ENCODE measurements at places on chromosomes 5 and 9.
A peak's percentile ranks its signal among the peaks of the same experiment; 100 is the strongest.

DNA sequence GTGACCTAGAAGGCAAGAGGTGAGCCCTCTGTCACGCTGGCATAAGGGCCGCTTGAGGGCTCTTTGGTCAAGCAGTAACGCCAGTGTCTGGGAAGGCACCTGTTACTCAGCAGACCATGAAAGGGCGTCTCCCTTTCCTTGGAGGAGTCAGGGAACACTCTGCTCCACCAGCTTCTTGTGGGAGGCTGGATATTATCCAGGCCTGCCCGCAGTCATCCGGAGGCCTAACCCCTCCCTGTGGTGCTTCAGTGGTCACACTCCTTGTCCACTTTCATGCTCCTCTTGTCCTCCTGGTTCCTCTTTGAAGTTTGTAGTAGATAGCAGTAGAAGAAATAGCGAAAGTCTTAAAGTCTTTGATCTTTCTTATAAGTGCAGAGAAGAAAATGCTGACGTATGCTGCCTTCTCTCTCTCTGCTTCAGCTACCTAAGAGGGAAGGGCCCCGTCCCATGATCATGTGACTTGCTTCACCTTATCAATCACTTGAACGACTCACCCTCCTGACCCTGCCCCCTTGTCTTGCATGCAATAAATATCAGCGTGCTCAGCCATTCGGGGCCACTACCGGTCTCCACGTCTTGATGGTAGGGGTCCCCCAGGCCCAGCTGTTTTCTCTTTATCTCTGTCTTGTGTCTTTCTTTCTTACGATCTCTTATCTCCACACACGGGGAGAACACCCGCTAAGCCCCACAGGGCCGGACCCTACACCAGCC, 16.7 kb upstream of the SCGB3A1 start:
- DNase-seq, result peak; percentile 63

DNA sequence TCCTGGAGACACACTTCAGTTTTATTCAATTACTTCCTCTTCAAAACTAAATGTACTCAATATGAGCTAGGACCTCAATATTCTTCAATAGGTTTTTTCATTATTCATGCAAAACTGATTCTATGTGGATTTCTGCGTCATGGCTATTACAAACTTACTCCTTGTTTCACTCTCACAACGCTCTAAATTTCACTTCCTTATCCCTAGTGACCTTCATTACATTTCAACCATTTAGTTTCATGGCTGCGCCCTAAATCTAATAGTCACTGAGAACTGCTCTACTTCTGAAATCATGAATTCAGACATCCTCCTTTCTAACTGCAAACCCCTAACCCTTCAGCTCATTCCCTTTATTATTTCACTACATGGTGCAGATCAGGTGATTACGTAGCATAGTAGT, 93.9 kb downstream of the SLC25A46 start:
- DNase-seq, result no peak

DNA sequence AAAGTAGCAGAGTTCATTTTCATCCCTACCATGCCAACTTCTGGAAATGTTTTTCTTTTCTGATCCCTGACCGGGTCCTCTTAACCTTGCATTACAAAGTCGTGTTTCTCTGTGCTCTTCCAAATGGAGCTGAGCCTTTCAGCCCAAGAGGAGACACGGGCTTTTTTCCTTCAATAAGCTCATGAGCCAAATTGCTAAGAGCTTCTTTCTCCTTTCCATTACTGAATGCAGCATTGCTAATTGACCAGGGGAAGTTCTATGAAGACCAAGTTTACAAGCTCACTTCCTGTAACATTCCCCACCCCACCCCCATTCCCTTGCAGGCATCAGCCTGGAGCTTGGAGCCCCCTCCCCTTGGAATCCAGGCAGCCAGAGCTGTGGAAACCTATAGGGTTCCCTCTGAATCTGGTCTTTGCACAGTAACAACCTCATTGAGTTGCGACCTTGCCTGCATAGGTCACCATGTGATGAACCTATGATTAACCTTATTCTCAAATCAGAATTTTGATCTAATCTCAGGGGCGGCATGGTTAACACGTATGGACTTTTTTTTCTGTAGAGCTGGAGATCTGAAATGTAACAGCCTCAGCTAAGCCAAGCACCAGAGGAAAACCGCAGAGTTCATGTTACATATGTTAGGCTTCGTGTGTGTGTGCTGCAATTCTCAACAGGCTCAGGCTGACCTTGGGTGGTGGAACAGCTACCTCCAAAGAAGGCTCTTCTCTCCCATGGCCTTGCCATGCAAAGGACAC, 395.7 kb upstream of the ZNF462 start:
- DNase-seq, result no peak

- no peak for DNase-seq
Observed at GRCh38 chr5:172093559-172093958, 87.1 kb upstream of the FBXW11 start.

- no peak for DNase-seq
Observed at GRCh38 chr9:79353856-79354520, 217.8 kb upstream of the TLE4 start.

- no peak for DNase-seq
Observed at GRCh38 chr9:138071292-138071691, 193.7 kb downstream of the CACNA1B start.

DNA sequence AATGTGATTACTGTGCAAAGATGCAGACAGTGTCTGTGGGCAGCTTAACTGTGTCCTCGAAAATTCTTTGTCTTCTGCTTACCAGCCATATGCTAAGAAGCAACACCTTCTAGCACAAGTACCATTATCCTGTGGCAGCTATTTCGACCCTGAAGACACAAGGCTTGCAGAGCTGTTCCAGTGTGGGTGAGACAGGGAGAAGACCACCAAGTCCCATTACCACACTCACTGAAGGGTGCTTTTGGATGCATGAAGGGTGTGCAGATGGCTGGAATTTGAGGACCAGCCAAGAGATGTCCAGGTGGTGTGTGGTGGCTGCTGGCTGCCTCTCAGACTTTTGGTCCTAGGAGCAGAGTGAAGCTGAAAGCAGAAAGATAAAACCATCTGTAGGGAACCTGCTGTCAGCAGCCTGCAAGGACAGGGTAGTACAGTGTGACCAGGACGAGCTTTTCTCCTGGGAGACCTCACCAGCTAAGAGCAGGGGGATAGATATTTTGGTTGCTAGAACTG, 161.8 kb downstream of the ICE1 start:
- no peak for DNase-seq

- DNase-seq, result no peak
Observed at GRCh38 chr5:98793223-98793622, 19.8 kb downstream of the RGMB start.

- no peak for DNase-seq
Observed at GRCh38 chr9:121210536-121210935, 8.9 kb upstream of the RAB14 start.
